ENCODE measurements at places on chromosomes 12 and 14.

GRCh38 chr12:115609347-115609746 lies 668.1 kb downstream of the MED13L start:
- no peak for DNase-seq

GRCh38 chr14:21026988-21027315 lies 2.1 kb upstream of the NDRG2 start:
- DNase-seq, result no peak

- DNase-seq, result peak; percentile 27
Measured at GRCh38 chr14:102565331-102565887, 27.0 kb upstream of the RCOR1 start.

- no peak for DNase-seq
Measured at GRCh38 chr12:70759161-70759918, 122.1 kb upstream of the PTPRB start.

GRCh38 chr12:130617219-130617618 lies 98.9 kb downstream of the RIMBP2 start:
- no peak for DNase-seq

DNA sequence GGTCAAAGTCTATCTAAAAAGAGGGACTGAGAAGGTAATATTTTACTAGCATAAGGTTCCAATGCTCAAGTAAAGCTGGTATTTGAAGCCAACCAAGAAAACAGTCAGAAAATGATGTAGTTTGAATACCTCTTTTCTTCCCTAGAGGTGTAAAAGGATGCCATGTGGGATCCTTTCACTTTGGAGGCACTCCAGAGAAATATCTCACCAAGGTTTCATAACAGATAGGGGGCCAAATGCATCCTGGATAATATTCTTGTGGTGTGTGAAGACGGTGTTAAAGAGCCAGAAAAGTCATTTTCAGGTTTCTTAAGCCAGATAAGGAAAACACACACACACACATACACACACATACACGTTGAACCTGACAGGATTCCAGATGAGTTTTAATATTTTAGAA lies 136.1 kb upstream of the PRKD1 start:
- DNase-seq, result no peak

- no peak for DNase-seq
Measured at GRCh38 chr14:39454906-39455539, 22.8 kb upstream of the FBXO33 start.

DNA sequence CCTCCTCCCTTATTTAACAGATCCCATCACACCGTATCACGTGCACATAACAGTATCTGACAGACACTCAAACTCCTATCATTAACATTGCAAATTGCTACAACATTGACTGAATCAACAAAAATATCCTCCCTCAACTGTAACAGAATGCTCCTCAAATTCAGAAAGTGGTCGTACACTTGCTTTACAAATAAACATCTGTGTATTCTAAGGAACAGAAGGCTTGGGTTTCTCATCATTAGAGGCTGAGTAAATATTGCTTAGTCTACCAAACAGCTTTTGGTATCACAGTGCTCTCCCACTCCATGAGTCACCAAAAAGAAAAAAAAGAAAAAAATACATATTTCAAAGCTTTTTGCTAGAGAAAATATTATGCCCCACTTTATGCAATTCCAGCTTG lies 23.9 kb downstream of the FERMT2 start:
- no peak for DNase-seq

Data from CD4-positive, alpha-beta T cell treated with Interferon alpha-2 for 1 hour (primary cell).